Hepatocyte (in vitro differentiated cells): ENCODE measurements at places on chromosomes 6 and 20. TPM values are rescaled to one million over a fixed set of nuclear protein-coding genes. Genes with fewer than 3 reads are reported as not detected.

Gene DEFB124
- not detected in 2 replicates for polyA plus RNA-seq

Gene C6orf15
- not detected in 2 replicates for polyA plus RNA-seq

DNA sequence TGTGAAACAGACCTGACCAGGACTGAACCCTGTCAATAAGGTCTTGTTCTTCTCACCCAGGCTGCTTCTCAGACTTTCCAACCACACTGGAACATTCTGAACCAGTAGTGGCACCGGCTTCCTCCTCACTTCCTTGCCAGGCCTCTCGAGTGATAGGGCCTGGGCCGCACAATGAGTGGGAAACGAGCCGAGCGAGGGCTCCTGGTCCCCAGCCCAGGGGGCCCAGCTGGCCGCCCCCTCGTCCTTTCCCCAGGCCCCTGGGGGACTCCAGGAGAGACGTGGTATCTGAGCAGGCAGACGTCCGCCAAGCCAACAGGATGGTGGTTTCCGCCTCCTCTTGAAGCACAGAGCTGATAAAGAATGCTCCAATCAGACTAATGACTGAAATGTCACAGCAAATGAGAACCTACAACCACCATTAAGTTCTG lies 117.9 kb downstream of the GMDS start:
- no peak for DNase-seq

DNA sequence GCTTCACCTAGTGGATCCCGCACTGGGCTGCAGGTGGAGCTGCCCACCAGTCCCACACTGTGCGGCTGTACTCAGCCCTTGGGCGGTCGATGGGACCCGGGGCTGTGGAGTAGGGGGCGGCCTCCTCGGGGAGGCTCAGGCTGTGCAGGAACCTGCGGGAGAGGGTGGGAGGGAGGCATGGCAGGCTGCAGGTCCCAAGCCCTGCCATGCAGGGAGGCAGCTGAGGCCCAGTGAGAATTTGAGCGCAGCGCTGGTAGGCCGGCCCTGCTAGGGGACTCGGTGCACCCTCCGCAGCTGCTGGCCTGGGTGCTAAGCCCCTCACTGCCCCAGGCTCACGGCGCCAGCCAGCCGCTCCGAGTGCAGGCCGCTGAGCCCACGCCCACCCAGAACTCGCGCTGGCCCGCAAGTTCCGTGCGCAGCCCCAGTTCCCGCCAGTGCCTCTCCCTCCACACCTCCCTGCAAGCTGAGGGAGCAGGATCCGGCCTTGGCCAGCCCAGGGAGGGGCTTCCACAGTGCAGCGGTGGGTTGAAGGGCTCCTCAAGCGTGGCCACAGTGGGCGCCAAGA lies 1407.6 kb downstream of the EPHA7 start:
- DNase-seq: no peak

Gene GJA1
- polyA plus RNA-seq: 86.0 and 91.5 TPM in 2 replicates
